ENCODE measurements at places on chromosomes 2 and 18.

DNA sequence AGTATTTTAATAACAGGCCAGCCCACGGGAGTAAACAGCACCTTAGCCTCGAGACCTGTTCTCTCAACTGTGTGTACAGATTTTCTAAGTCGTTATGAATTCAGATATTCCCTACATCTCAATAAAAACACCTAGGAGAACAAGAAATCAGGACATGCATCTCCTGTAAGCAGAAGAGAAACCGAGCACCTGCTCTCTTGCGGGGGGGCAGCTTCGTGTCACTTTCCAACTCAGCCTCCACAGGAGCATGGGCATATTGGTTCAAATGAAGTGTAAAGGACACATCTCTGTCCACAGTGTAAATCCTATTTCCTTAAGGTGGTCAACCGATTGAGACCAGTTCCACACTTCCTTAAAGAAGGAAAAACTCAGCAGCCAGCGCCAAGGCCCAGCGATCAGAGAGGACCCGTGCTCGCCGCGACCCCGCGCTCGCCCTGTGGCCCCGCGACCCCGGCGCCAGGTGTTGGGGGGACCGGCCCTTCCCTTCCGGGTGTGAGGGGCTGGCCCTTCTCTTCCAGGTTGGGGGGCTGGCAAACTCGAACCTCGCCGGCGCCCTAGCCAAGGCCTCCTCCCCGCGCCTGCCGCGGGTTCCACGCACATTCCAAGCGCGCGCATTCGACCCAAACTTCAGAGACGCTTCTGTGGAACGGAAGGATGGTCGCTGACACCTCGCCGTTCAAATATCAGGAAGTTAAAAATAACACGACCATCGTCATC lies 652 bp downstream of the SH3YL1 start:
- no peak for DNase-seq

- DNase-seq, result no peak
Measured at GRCh38 chr2:239220341-239220740, 180.5 kb downstream of the HDAC4 start.

DNA sequence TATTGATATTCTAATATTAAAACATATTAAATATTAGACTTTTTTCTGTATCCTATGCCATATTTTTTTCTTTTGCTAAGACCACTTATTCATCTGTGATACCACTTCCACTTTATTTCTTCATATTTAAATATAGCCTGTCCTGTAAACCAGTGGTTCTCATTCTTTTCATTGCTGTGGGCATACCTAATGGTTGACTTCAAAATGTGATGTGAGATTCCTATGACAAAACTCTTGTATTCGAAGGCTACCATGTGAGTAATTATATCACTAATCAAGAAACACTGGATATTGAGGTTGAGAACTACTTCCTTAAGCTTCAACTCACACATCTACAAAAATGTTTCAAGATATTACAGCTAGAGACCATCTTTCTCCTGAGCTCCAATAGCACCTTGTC lies 3.6 kb downstream of the SCRN3 start:
- no peak for DNase-seq

DNA sequence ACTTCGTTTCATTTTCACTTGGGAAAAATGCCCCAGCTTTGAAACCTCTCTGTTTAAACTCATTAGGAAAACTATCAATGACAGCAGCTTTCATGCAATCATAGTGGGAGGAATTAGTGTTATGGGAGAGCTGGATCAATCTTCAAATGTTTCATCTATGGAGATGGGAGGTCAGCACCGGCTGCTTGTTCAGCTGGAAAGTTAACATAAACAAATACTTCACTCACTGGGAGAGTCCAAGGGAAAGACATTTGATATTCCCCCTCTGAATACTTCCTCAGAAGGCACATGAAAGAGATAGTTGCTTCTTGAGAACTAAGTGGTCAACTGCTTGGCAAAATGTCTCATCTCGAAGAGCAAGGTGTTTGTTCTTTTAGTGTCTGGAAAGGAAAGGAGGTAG lies 7.3 kb downstream of the LYPD1 start:
- no peak for DNase-seq

DNA sequence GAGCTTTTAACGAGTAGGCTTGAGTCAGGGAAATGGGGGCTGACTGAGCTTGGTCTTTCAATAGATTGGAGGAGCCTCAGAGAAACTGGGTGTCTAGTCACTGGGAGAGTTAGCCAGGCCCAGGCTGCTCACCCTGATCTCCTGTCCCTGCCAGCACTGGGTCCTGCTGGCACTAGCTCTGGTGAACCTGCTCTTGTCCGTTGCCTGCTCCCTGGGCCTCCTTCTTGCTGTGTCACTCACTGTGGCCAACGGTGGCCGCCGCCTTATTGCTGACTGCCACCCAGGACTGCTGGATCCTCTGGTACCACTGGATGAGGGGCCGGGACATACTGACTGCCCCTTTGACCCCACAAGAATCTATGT lies 720 bp downstream of the KRTCAP3 start:
- no peak for DNase-seq

- peak; percentile 34 for DNase-seq
Measured at GRCh38 chr2:48425402-48425801, 104.6 kb upstream of the STON1 start.

DNA sequence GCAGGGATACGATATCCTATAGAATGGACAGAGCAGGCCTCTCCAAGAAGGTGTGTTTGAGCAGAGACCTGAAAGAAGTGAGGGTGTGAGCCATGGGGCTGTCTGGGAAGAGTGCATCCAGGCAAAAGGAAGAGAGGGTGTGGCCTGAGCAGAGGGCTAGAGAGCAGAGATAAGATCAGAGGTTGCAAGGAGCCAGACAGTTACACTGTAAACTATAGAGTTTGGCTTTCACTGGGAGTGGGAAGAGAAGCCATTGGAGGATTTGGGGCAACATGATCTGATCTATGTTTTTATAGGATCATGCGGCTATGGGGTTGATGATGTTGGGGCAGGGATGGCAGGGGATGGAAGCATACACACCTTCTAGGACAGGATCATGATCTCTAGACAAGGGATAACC lies 124.1 kb upstream of the MAP3K20 start:
- DNase-seq, result no peak

DNA sequence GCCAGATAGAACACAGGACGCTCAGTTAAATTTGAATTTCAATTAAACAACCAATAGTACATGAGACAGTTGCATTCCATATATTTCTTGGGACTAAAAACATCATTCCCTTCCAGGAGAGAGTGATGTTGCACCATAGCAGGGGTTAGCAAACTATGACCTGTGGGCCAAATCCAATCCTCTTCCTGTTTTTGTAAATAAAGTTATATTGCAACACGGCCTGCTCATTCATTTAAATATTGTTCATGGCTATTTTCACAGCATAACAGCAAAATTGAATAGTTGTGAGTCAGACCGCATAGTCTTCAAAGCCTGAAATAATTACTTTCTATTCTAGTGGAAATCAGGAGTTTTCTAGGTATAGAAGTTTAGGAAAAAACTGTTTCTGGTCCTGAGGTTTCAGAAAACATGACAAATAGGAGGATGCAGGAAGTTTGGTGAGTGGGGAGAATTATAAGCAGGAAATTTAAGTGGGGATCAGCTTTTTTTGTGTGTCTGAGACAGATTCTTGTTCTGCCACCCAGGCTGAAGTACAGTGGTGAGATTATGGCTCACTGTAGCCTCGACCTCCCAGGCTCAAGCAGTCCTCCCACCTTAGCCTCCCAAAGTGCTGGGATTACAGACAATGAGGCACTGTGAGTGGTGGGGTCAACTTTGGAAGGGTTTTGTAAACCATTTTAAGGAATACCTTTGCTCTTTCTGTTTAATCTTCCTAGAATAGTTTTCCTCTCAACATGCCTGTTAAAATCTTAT lies 131.5 kb downstream of the SOCS6 start:
- no peak for DNase-seq

DNA sequence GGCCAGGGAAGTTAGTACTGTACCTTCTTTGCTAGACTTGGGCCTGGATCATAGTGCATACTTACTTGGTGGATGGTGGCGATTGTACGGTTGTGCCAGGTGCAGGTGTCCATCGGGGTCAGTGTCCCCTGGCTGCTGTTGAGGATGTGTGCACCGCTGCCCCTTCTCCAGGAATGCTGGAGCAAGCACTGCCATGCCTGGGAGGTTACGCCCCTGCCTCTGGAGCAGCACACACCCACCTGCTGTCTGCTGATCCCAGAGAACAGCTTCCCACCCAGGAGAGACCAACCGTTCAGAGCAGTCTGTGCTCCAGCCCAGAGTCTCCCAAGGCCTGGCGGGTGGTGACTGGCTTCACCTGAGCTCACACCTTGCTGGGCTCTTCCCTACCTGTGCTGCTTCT lies 286.8 kb upstream of the HS6ST1 start:
- DNase-seq, result no peak

DNA sequence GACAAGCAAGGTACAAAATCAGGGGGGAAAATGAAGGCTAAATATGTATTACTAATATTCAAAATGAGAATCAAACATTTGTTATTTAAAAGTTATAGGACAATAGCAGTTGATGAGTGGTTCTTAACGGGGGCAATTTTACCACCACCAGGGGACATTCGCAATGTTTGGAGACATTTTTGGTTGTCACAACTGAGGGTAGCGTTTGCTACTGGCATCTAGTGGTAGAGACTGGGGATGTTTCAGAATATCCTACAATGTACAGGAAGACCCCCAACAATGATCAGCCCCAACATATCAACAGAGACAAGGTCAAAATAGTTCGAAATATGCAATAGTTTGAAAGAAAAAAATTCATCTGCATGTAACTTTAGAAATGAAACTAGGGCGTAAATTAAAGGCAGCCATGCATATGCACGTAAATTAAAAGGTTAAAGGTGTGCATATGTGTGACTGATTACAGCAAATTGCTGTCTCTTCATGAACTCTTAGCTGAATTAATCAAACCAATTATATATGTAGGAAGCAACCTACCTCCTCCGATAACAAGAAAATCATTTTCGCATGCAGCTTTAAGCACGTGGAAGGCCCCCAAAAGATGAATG lies 61.2 kb upstream of the CUL3 start:
- DNase-seq, result peak; percentile 25

- DNase-seq, result peak; percentile 1
Measured at GRCh38 chr2:19607400-19607799, 249.0 kb upstream of the OSR1 start.

- no peak for DNase-seq
Measured at GRCh38 chr2:45264227-45265225, 255.3 kb upstream of the SIX2 start.

GRCh38 chr2:104860451-104860790 lies 6.5 kb downstream of the POU3F3 start:
- no peak for DNase-seq

DNA sequence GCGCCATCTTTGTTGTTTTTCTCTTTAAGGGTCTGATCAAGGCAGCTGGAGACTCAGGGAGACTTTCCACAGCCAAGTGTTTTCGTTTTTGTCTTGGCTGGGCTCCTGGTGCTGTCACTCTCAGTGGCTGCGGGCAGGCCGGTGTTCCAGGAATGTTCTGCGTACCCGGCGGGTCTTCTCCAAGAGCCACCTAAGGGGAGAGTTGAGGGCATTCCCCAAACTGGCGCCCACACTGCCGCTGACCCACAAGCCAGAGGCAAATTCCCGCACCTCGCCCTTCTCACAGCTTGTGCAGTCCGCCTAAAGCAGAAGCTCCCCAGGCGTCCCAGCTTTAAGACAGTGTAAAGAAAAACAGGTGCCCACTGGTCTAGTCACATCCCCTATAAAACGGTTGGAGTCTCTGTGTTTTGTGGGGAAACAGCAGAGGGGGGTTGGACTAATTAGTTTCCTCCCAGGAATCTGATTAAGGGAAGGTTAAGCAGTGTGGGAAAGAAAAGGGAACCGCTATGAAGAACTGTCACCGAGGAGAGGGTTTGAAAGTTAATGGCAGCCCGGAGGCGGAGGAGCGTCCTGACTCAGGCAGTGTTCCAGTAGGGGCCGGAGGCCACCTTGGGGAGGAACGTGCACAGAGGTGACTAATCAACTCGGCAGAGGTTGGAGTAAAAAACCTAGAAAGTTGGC lies 224.5 kb downstream of the SLC4A3 start:
- DNase-seq, result no peak

- no peak for DNase-seq
Measured at GRCh38 chr18:68833756-68834155, 35.9 kb downstream of the CCDC102B start.

GRCh38 chr2:164069540-164069939 lies 333.7 kb upstream of the FIGN start:
- no peak for DNase-seq

DNA sequence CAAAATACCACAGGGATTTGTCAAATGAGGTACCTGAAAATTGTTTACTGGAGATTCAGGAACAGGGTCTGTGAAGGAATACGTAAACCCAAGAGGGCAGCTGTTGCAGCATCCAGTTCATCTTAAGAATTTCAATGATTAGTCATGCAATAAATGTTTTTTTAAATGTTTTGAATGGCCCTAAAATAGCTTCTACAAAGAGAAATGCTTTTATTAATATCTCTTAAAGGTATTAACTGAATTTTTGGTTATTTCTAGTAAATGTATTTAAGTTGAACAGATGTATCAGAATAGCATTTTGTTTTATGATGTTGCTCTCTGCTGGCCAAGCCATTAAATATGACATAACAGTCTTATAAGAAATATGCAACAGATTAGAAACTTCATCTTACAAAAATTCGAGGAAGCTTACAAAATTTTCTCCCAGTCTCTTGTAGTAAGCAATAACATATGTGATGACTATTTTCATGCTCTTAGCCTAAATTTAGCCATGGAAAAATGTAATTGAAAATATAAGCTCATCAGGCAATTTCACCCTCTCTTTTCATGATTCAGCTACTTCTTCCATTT lies 863.9 kb downstream of the SUCLG1 start:
- no peak for DNase-seq

All from K562 (cell line).